ENCODE measurements at places on chromosomes 1 and 21. TPM values are rescaled to one million over a fixed set of nuclear protein-coding genes. Genes with fewer than 3 reads are reported as not detected.

The HMGCS2 gene
- polyA plus RNA-seq: 607 TPM

The JTB gene
- polyA plus RNA-seq: 286 TPM

The SFN gene
- 212 TPM for polyA plus RNA-seq

The NOS1AP gene
- polyA plus RNA-seq: 1.2 TPM

The RHD gene
- polyA plus RNA-seq: not detected

DNA sequence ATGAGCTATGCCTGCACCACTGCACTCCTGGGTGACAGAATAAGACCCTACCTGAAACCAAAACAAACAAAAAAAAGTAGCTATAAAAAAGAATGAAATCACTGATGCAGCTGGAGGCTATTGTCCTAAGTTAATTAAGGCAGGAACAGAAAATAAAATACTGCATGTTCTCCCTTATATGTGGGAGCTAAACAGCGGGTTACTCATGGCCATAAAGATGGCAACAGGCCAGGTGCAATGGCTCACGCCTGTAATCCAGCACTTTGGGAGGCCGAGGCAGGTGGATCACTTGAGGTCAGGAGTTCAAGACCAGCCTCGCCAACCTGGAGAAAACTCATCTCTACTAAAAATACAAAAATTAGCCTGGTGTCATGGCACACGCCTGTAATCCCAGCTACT, 152.7 kb downstream of the PIK3R3 start:
- no peak for DNase-seq

DNA sequence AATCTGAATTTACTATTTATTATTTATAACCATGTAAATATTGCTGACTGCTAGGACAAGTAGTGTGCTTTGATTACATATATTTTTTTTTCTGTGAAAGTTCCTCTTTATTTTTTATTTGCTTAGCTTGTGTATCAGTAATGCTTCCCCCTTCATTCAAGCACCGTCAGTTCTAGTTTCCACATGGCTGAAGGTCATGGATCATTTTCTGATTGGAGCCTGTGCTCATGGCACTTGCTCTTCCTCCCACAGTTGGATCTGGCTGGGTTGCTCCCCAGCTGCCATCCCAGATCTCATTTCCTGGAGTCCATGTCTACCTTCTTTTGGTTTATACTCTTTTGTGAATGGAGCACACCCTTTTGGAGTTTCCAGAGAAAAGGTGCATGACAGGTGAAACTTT, 57.0 kb upstream of the IGSF5 start:
- no peak for DNase-seq

- DNase-seq: no peak
These were observed 27.9 kb downstream of the LRRC8B start for GRCh38 chr1:89552471-89553081.

- no peak for DNase-seq
These were observed 23.9 kb downstream of the FOXJ3 start for GRCh38 chr1:42311138-42311537.

- no peak for DNase-seq
These were observed 31.9 kb downstream of the SLC1A7 start for GRCh38 chr1:53110370-53111072.

All from sigmoid colon (tissue), 7 donors.